ENCODE measurements at places on chromosomes 12 and 14.

GRCh38 chr14:43894534-43894933 lies 612.5 kb downstream of the FSCB start:
- DNase-seq: no peak

- DNase-seq: no peak
Measured at GRCh38 chr14:51139121-51139681, 44.3 kb upstream of the TRIM9 start.

GRCh38 chr14:25602106-25602505 lies 552.2 kb upstream of the STXBP6 start:
- no peak for DNase-seq

DNA sequence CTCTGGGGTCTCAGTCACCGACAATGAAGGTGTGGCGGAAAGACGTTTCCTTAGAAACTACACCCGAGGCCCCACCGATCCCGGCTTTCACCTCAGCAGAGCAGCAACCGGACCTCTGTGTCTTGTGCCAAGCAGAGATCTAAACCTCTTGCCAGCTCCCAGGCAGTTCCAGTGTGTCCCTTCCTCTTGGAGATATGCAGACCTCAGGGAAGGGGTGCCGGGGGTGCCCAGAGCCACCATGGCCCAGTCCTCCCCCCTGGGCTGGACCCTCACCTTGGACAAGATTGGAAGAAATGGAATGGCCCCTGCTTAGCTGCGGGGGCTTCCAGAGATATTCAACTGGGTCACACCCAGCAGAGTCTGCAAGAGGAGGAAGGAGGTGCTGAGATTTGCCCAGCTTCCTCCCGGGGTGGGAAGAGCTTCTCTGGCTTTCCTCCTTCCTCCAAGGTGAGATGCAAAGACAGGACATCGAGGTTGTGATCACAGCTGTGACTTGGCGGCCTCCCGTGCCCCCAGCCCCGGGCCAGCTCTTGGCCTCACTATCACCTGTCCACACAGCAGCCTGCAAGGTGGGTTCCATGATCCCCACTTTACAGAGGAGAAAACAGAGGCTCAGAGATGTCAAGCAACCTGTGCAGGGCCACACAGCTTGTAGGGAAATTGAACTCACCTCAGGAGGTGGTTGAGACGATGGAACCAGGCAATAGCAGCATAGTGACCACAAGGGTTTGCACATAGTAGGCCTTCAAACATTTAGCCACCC lies 281.7 kb upstream of the RTL1 start:
- no peak for DNase-seq

DNA sequence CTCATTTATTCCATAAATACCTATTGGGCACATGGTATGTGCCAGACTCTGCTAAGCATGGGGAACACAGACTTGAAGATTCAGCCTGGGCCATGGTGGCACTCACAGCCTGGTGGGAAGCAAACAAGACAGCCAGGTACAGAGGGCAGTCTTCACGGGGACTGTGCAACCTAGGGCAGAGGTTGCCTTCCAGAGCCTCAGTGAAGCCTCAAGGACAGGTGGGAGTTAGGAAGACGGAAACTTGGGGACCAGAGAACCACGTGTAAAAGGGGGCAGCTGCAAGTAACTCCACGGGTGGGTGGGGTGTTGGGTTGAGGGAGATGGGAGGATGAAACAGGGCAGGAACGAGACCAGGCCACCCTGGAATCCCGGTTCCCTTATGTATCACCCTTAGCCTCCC lies 980 bp upstream of the LTBR start:
- DNase-seq: no peak

DNA sequence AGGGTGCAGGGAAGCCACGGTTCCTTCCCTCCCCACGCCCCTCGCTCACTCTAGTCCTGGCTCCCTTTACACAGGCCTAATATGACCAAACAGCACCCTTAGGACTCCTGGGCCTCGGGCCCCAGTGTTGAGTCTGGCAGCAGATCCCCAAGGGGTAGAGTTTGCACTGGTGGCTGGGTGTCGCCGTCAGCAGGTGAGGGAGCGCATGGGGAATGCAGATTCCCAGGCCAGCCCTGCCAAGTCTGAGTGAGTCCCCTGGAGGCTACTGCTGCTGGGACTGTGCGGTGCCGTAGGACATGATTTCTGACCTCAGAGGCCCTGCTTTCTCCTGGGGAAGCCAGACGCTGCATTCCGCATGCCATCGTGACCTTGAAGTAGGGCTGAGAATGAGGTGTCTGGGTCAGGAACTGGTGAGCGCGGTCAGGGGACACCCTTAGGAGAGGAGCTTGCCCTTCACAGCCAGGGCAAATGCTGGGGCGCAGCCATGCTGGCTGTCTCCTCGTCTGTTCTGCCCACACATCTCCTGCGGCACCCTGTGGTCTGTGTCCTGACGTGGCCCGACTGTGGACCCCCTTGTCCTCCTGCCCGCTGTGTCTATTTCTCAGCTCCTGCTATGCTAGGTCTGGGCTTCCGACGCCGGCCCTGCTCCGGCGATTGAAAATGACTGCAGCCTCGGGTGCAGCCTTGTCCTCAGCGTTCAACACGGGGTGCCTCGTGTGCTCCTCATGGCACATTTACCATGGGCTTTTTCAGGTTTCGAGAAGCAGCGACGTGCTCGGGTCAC lies 37.6 kb upstream of the PRMT8 start:
- DNase-seq: no peak

GRCh38 chr12:76551482-76551888 lies 8.1 kb downstream of the OSBPL8 start:
- no peak for DNase-seq

DNA sequence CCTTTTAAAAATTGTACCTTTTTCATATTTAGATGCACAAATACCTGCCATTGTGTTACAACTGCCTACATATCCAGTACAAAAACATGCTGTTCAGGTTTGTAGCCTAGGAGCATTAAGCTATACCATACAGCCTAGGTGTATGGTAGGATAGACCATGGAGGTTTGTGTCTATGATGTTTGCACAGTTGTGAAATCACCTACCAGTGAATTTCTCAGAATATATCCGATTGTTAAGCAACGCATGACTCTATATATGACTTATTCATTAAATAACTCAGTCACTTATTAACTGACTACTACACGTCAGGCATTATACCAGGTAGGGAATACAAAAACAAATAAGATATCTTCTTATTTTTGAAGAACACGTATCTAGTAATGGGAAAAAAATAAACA lies 26.2 kb upstream of the ETNK1 start:
- no peak for DNase-seq

DNA sequence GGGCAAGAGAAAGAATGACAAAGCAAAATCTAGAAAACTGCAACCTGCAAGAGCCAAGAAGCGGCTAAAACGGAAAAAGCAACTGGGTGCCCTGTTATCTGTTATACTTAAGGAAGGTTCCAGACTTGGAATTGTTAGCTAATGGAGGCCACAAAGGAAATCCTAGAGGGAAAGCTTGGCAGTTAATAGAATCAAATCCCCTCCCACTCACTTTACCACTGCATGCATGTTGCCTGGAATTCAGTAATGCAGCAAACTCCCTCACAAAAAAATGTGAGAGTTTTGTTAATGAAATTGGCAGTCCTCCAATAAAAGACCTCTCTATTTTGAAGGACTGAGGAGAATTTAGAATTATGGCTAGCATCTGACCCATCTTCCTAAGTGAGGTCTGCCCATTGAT lies 164.2 kb upstream of the SOX5 start:
- no peak for DNase-seq

- no peak for DNase-seq
Measured at GRCh38 chr14:85075694-85076476, 454.1 kb upstream of the FLRT2 start.

- no peak for DNase-seq
Measured at GRCh38 chr12:102965281-102966155, 8.0 kb downstream of the ASCL1 start.

DNA sequence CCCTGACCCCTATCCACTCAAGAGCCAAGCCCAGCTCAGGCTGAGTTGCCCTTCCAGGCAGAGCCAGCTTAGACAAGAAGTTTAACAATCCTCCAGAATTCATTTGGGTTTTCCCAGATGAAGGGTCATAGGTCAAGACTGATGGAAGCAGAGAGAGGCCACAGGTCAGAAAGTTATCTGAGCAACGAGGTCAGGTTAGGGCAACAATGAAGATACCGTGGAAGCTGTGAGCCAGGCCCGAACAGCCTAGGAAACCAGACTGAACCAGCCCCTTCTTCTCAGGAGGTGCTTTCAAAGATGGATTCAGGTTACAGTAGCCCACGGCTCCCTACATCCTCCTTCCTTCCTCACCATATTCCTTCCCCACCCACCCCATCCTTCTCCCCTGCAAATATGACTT lies 53.1 kb downstream of the RHOJ start:
- no peak for DNase-seq

DNA sequence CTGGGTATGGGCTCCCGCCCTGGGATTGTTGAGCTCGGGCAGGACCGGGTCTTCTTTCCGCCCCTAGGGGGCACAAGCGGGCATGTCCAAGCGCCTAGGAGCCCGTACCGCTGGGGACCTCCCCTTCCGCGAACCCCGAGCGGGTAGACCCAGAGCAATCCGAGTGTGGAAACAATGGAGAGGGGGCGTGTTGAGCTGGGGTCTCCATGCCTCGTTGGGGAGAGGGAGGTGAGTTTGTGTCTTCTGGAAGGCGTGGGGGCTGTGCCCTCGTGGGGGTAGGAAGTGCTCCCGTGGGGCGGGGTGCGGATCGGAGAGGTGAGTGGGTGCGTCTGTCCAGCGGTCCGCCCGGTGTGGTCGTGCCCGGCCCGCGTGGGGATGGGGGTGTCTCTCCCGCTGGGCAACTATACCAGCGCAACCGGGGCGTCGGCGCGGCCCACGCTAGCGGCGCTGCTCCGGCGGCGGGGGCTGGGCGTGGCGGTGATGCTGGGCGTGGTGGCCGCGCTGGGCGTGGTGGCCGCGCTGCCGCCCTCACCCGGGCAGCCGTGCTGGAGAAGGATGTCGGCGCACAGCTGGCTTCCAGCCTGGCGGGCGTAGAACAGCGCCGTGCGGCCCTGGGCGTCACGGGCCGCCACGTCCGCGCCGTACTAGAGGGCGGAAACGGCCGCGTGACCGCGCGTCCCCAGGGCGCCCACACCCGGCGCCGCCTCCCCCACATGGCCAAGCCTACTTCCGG lies 12.2 kb downstream of the AGAP2 start:
- DNase-seq: peak; percentile 79

- DNase-seq: peak; percentile 61
Measured at GRCh38 chr12:79407671-79408622, 282.8 kb downstream of the PAWR start.

- no peak for DNase-seq
Measured at GRCh38 chr14:104698688-104699425, 9.4 kb downstream of the INF2 start.

DNA sequence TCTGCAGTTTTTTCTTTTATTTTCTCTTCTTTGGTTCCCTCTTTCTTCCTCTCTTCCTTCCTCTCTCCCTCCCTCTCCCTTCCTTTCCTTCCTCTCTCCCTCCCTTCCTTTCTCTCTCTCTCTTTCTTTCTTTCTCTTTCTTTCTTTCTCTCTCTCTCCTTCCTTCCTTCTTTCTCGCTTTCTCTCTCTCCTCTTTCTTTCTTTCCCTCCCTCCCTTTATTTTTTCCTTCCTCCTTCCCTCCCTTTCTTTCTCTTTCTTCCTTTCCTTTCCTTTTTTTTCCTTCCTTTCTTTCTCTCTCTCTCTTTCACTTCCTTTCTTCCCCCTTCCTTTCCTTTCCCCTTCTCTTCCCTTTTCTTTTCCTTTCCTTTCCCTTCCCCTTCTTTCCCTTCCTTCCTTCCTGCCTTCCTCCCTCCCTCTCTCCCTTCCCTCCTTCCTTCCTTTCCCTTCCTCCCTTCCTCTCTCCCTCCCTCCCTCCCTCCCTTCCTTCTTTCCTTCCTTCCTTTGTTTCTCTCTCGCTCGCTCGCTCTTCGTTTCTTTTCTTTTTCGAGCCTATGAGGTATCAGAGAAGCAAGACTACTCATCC lies 13.7 kb downstream of the CFAP54 start:
- no peak for DNase-seq
